ENCODE measurements at places on chromosomes 3 and 15.

DNA sequence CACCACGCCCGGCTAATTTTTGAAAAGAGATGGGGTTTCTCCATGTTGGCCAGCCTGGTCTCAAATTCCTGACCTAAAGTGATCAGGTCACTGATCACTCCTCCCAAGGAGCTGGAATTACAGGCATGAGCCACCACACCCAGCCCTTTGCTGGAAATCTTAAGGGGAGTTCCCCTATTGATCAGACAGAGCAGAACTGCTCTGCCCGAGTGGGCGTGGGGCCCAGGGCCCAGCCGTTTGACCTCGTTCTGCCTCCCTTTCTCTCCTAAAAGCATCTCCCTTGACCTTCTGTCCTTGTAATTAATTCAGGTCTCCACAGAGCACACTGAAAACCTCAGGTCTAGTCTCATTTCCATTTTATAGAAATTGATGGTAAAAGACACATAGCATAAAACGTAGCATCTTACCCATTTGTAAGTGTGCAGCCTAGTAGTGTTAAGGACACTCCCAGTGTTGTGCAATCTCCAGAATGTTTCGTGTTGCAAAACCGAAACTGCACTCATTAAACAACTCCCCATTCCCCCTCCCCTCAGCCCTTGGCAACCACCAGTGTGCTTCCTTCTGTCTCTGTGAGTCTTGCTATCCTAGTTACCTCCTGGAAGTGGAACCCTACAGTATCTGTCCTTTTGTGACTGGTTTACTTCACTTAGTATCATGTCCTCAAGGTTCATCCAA lies 89.3 kb downstream of the SLCO3A1 start:
- DNase-seq, result no peak

DNA sequence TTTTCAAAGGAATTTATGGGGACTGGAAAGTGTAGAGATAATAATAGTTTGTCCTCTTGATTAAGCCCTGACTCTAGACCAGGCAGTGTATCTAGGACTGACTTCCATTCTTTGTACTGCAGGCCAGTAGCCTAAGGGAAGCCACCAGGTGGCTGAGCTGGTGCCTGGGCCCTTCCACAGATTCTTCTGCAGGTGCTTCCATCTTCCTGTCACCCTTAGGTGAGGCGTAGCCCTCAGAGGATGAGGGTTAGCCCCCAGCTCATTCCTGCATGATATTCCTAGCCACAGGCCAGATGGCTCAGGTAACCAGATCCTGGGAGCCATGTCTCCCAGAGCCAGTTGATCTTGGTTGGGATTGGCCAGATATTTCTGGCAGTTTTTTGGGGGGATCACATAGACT lies 169.0 kb upstream of the IL12A start:
- DNase-seq, result no peak

GRCh38 chr3:158519776-158520175 lies 51.2 kb upstream of the MLF1 start:
- DNase-seq, result no peak

GRCh38 chr3:117266806-117267205 lies 557.2 kb downstream of the TUSC7 start:
- DNase-seq, result no peak

GRCh38 chr15:71154607-71155200 lies 39.4 kb downstream of the THSD4 start:
- no peak for DNase-seq

DNA sequence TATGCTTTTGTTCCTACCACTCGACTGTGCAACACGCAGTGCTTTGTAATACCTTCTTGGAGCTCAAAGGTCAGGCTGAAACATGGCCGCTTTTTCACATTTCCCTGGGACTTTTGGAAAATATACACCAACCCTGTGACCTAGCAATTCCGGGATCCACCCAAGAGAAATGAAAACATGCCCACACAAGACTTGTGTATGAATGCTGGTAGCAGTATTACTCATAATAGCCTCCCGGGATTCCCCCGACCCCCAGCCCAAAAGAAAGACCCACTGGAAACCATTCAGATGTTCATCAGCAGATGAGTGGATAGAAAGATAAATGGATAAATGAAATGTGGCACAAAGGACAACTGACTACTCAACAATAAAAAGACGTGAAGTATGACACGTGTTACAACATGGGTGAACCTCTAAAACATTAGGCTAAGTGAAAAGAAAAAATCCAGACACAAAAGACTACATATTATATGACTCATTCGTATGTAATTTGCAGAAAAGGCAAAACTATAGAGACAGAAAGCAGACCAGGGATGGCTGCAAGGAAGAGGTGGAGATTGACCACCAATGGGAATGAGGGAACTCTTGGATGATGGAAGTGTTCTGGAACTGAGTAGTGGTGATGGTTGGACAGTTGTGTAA lies 104.1 kb downstream of the PGPEP1L start:
- DNase-seq, result no peak

DNA sequence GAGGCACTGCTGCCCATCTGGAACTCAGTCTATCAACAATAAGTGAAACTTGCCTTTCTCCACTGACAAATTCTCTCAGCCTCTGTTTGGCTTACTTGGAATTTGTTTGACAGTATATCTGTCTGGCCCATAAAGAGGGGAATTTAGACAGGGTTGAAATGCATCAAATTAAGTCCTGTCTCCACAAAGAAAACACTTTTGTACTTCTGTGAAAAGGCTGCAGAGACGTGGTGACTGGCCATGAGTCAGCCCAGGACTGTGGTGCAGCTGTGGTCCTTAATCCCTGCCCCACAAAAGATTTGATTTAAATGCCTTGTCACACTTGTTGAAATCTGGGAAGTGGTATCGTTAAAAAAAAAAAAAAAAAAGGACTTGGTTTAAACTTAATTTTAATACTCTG lies 47.5 kb downstream of the RYR3 start:
- DNase-seq, result peak; percentile 52

DNA sequence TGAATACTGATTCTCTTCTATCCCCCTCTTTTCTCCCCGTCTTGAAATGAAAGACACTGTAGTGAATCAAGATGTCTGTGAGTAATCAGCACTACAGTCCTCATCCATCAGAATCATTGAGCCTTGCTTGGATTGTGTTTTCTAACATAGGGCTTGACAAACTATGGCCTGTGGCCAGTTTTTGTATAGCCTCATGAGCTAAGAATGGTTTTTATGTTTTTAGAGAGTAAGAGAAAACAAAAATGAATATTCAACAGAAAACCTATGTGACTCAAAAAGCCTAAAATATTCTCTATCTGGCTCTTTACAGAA lies 55.2 kb downstream of the PPM1L start:
- DNase-seq, result no peak

- no peak for DNase-seq
Observed at GRCh38 chr3:4633078-4634004, 140.2 kb downstream of the ITPR1 start.

DNA sequence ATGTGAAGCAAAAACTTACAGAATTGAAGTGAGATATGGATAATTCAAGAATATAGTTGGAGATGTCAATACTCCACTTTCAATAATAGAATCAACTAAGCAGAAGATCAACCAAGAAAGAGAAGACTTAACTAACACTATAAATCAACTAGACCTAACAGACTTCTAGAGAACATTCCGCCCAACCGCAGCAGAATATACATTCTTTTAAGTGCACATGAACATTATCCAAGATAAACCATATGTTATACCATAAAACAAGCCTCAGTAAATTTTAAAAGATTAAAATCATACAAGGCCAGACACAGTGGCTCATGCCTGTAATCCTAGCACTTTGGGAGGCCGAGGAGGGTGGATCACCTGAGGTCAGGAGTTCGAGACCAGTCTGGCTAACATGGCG lies 5.5 kb upstream of the TEX55 start:
- no peak for DNase-seq

- no peak for DNase-seq
Observed at GRCh38 chr15:52566889-52567288, 1.9 kb downstream of the ARPP19 start.

GRCh38 chr3:153244961-153245360 lies 82.9 kb downstream of the RAP2B start:
- no peak for DNase-seq

GRCh38 chr3:159645874-159646273 lies 342.8 kb upstream of the IL12A start:
- no peak for DNase-seq

DNA sequence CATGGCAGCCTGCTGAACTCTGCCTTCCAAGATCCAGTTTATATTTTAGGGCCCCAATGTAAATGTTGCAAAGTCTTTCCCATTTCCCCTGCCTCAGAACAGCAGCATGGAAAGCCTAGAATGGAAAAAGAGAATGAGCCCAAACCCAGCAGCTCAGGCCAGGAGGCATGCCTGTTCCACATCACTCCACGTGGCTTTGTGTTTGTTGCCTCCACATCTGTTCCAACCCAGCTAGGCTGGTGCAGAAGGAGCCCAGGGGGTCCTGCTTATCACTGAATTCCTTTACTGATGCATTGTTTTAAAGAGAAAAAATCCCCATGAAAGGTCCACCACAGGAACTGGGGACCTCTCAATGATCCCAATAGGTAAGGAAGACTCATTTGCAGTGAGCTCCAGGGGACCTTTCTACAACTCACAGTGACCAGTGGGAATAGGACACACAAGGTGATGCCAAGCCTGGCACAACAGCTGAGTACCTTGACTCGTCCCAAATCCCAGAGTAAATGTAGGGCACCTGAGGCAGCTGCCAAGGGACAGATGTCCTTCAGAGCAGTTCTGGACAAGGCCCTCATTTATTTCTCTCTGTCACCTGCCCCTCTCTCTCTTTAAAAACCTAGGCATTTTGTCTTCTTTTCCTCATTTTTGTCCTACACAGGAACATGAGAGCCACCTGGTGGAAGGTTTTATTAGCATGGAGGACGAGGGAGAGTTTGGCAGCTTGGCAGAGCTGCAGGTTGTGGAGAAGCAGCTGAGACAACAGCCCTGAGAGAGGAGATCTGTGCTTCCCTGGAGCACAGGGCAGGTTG lies 41.7 kb upstream of the ADAMTS17 start:
- DNase-seq, result no peak

GRCh38 chr3:88979760-88980159 lies 127.7 kb upstream of the EPHA3 start:
- no peak for DNase-seq

DNA sequence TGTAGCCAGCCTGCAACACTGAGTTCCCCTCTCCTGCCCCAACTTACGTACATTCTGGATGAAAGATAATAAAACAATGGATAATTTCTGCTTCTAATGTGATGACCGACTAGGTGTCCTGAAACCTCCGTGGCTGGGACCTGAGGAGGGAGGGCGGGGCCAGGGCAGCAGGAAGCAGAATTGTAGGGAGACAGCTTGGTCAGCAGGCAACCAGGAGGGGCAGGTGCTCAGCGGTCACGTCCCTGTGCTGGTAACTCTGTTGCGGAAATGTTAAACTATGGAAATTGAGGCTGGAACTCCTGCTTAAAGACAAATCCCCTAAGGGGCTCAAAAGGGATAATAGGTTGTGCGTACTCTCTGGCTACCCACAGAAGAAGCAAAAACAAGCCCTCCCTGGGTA lies 30.4 kb downstream of the SLC6A20 start:
- DNase-seq, result no peak

- peak; percentile 54 for DNase-seq
Observed at GRCh38 chr3:46276497-46277099, 34.3 kb downstream of the CCR3 start.

DNA sequence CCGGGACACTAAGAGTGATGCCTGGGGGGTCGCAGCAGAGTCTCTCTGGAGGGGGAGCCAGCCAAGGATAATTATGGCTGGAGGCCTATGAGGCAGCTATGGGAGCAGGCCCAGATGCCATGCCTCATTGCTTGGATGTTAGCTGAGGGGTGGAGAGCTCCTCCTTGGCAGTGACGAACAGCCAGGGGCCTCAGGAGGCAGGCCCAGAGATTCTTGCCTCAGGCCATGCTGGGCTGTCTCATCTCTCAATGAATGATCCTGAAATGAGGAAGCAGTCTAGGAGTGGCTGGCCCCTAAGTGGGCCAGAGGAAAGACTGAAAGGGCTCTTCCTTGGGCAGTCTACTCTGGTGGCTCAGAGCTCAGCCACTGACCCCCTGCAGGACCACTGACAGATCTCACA lies 21.3 kb downstream of the KIF9 start:
- DNase-seq, result no peak
